AG04450 (cell line): ENCODE measurements at places on chromosomes 3 and 15.

- DNase-seq, result no peak
These were observed 53.5 kb upstream of the TIPARP start for GRCh38 chr3:156620901-156621300.

DNA sequence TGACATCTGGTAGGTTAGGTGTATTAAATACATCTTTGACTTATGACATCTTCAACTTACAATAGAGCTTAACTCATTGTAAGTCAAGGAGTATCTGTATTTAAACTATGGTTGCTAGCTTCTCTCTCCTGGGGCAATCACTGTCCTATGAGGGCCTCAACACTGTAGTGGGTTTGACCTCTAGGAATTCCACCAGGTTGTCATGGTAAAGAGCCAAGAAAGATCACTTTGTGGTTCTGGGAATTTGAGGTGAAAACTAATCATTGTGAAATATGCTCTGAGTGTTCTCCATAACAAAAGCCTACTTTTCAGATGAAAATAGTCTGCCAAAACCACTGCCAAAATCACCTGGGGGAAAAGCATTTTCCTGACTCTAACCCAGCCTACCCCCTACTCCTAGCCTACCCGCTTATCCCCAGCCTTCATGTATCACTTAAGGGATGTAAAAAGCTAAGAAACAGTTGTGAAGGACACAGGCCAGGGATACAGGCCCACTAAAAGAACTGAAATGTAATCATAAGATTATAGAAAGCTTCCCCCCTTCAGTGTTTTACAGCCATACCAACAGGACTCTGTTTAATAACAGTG lies 723.8 kb downstream of the MECOM start:
- DNase-seq, result no peak

DNA sequence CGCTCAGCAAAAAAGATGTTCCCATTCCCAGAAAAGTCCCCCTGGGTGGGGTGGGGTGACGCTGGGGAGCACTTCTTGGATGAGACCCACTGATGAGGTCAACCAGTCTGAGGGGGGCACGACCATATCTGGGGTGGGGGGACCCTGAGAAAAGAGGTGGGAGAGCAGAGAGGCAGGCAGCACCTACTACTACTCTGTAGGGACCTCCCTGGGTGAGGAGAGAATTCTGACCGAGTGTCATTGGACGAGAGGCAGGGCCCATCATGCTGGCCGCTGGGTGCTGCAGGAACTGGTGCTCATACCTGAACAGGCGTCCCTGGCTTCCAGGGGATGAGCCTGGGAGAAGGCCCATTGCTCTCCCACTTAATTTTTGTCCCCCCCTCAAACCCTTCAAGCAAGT lies 158.8 kb downstream of the KLF13 start:
- no peak for DNase-seq

GRCh38 chr15:25737218-25737643 lies 125.9 kb downstream of the ATP10A start:
- DNase-seq, result no peak

DNA sequence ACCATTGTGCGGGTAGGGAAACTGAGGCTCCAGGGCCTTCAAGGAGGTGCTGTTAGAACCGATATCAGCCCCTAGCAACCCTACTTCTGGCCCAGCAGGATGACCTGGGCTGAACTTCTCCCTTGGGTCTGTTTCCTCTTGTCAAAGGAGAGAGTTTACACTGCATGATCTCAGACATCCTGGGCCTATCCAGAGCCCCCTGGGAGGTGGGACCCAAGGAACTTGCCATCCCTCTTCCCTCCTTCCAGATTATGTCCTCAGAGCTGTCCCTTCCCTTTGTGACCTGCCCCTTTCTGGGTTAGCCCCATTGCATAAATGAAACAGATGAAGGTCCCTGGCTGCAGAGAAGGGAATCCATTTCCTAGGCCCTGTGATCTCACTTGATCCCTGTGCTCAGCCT lies 12.3 kb upstream of the DNAH1 start:
- no peak for DNase-seq

- DNase-seq, result no peak
These were observed 126.6 kb upstream of the ADAMTS9 start for GRCh38 chr3:64814351-64814750.

GRCh38 chr3:72234391-72234790 lies 449.4 kb upstream of the PROK2 start:
- DNase-seq, result peak; percentile 30

- no peak for DNase-seq
These were observed 54.8 kb downstream of the FBN1 start for GRCh38 chr15:48590723-48591122.

GRCh38 chr3:191282251-191283185 lies 46.7 kb upstream of the CCDC50 start:
- DNase-seq, result no peak

- DNase-seq, result no peak
These were observed 151.1 kb downstream of the OSBPL10 start for GRCh38 chr3:31829826-31830426.

- DNase-seq, result peak; percentile 88
These were observed 77.0 kb downstream of the ITGA11 start for GRCh38 chr15:68354923-68355322.

- no peak for DNase-seq
These were observed 38.6 kb downstream of the ACSBG1 start for GRCh38 chr15:78195735-78196201.

DNA sequence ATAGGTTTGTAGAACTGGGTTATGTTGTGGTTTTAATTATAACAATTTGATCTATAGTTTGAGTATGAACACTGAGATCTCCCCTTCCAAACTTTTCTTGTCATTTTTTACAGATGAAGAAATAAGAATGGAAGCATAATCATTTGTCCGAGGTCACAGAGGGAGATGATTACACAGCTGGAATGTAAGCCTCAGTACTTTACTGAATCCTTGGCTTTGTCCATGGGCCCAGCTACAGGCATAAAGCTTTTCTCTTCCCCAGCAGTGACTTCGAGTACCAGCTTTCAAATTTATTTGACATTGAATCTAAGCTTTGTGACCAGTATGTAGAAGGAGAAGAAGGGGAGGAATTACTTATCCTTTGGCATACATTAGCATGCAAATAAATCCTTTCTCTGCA lies 80.9 kb upstream of the DCBLD2 start:
- DNase-seq, result no peak

DNA sequence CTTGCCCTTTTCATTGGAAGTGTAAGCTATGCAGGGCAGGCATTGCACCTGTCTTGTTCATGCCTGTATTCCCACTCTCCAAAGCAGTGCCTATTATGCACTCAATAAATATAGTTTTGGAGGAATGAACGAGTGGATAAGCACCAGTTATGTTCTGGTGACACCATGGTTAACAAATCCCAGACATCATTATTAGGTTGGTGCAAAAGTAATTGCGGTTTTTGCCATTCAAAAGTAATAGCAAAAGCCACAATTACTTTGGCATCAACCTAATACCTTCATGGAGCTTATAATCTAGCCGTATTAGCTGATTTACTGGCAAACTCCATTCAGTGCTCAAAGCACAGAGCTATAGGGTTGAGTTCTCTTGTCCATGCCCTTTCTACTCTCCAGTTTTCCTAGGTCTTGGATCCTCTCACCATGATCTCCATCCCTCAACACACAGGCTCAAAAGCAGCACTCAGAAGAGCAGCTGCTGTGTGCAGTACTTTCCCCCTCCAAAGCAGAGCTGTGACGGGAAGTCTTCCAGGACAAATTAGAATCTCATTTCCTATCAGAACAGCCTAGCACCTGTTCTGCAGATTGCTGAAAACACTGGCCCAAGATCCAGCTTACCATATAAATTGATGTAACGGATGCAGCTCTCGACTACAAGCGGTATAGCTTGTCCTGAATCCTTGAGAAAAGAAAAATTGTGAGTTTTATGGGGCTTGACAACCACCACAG lies 63.2 kb upstream of the RAD18 start:
- DNase-seq, result no peak

DNA sequence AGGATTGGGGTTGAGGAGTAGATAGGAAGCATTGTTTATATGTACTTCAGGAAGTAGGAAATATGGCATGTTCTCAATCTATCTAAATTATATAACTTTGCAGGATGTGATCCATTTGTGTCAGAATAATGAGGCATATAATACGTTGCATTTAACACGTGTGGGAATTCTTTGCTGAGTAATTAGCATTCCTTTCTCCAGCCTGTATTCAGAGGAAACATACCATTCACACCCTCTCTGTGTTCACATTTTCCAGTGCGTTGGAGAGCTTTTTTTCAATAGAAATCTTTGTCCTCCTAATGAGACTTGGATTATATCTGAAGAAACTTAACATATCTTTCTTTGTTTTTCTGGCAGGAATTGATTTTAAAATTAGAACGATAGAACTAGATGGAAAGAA lies 33.0 kb upstream of the APH1B start:
- DNase-seq, result no peak

- DNase-seq, result no peak
These were observed 7.4 kb upstream of the SEMA3B start for GRCh38 chr3:50261505-50261904.

GRCh38 chr3:33008282-33008681 lies 56.8 kb downstream of the CCR4 start:
- DNase-seq, result no peak

GRCh38 chr3:178966299-178967176 lies 105.1 kb downstream of the ZMAT3 start:
- DNase-seq, result no peak

- no peak for DNase-seq
These were observed 250.5 kb upstream of the RORA start for GRCh38 chr15:61479613-61480012.

GRCh38 chr15:67383899-67384298 lies 129.3 kb downstream of the IQCH start:
- no peak for DNase-seq

GRCh38 chr3:158491968-158492367 lies 79.0 kb upstream of the MLF1 start:
- DNase-seq, result no peak

- DNase-seq, result peak; percentile 59
These were observed 55.4 kb downstream of the EOMES start for GRCh38 chr3:27666708-27667107.

DNA sequence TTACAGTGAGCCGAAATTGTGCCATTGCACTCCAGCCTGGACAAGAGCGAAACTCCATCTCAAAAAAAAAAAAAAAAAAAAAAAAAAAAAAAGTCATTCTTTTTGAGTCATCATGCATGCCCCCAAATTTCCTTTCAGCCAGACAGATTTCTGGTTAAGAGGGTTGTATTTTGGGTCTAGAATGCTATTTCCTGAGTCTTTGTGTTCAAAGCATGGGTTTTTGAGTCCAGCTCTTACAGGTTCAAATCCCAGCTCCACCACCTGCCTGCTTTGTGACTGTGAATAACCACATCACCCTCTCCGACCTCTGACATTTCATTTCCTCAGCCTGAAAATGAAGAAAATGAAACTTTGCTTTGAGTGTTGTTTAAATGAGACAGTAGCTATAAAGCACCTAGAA lies 9.3 kb upstream of the C15orf61 start:
- DNase-seq, result no peak

DNA sequence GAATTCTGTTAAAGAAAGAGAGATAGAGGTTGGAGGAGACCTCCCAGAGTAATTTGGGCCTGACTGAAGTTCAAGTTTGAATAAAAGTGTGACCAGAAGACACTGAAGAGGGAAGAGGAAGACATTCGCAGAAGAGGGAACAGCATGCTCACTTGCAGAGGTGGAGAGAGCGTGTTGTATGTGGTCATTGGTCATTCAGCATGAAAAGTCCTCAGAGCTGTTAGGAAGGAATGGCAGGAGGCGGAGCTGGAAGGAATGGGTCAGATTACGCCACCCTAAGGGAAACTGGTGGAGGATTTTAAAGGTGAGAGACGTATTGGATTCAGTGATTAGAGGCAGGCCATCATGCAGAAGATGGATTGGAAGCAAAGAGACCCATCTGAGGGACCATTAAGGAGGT lies 41.6 kb downstream of the IQCH start:
- no peak for DNase-seq

GRCh38 chr3:16583551-16583950 lies 21.7 kb downstream of the DAZL start:
- no peak for DNase-seq

GRCh38 chr3:179229177-179229576 lies 21.7 kb downstream of the KCNMB3 start:
- no peak for DNase-seq

DNA sequence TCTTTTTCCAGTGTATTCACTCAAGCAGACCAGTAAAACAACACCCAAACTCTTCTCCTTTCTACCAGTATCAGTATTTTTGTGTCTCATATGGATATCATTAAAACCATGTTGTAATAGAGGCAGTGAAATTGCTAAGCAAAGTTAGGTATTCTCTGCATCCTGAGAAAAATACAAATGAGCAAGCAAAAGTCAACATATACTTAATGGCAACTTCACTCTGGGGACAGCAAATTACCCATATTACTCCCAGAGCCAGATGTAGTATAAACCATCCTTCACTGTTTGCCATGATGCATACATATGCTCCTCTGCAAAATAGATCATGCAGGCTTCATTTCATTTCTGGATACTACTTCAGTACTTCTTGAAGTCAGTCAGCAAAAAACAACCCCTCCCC lies 22.1 kb downstream of the UBA5 start:
- no peak for DNase-seq

DNA sequence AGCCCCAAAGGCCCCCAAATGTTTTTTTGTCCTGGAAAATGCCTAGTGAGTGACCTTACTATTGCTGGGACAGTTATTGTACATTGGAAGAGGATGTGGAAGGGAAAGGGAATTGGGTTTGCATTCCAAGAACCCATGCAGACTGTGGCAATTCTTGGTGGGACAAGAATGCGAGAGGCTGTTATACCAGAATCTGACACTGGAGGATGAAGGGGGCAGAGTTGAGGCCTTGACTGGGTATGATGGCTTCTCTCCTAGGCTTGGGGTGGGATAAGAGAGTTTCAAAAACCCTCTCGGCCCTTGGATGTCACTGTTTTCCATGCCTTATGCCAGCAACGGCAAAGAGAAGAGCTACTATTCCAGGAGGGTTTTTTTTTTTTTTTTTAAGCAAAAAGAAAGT lies 25.3 kb downstream of the IL16 start:
- no peak for DNase-seq

DNA sequence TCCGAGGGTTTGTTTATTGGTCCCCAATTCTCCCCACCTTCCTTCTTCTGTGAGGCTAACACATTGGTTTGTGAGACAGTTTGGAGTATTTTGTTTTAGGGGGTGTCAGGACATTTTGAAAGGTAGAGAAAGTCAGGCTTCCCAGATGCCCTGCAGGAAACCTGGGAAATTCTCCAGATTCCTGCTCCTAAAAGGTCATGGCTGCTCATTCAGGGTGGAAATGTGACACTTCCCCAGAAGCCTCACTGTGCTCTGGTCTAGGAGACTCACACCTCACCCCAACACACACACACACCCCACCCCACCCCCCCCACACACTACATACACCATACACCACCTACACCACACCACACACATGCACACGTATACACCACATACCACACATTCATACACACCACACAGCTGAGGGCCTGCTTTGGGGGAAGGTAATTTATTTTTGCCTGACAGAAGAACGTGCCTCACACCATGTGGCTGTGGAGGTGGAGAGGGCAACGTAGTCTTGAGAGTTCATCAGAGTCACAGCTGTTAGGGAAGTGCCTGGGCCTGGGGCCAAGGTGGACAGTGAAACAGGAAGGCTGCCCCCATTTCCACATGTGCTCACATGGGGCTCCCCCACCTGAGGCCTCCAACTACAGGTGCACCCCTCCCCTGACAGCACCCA lies 40.4 kb upstream of the LIMD1 start:
- DNase-seq, result no peak
